NCI-H2171 treated with DMSO at 0.1 percent for 48 hours (cell line): ENCODE measurements at places on chromosomes 13 and 19.
A peak's percentile ranks its signal among the peaks of the same experiment; 100 is the strongest.

DNA sequence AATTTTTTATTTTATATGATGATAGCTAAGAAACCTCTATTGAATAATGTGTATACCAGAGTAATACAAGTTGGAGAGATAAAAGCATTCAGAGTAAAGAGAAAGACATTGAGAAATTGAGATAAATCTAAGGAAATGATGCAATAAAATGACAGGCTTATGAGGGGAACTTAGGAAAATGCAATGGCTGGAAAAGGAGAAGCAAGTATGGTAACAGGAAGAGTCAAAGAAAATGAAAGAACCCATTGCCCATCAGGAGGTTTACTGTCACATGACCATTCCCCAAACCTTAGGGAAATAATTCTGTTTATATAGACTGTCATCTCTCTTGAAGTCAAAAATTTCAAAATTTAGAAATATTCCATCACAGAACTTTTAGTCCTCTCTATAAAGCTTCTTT is 808.0 kb upstream of the PRR20A start:
- no peak for DNase-seq

DNA sequence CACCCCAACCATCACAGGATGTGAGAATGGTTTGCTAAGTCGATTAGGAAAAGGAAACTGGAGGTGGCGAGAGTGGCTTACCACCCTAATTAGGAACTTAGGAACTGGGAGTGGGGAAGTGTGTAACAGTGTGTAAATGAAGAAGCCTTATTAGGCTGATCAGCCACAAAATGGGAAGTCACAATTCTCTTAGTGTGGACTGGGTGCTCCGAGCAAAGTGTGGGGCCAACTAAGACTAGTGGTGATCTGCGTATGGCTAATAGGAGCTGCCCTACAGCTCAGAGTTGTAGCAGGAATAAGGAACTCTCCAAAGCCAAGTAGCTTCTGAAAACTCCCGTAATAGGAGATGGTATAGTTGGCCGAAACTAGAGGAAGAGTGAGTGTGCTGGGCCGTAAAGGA is 7.6 kb downstream of the SIGLEC11 start:
- DNase-seq, result no peak

GRCh38 chr19:28603453-28603852 is 609.5 kb downstream of the UQCRFS1 start:
- no peak for DNase-seq

DNA sequence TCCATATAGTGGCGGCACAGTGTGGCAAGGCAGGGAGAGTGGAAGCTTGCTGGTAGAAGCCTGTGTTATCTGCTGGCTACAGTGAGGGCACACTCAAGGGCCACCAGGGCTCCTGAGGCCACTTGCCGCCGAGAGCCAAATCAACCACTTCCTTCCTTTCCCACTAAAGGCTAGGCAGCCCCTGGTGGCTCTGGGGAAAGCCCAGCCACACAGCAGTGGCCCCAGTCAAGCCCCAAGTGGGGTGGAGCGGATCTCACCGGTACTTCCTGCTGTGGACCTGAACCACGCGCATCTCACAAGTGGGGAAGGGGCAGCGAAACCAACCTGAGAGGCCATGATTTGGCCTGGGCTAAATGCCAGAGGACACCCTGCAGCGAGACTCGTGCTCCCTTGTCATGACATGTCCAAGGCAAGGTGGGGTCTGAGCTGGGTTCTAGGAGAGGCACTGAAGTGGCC is 21.9 kb upstream of the SLC35E1 start:
- DNase-seq, result no peak

DNA sequence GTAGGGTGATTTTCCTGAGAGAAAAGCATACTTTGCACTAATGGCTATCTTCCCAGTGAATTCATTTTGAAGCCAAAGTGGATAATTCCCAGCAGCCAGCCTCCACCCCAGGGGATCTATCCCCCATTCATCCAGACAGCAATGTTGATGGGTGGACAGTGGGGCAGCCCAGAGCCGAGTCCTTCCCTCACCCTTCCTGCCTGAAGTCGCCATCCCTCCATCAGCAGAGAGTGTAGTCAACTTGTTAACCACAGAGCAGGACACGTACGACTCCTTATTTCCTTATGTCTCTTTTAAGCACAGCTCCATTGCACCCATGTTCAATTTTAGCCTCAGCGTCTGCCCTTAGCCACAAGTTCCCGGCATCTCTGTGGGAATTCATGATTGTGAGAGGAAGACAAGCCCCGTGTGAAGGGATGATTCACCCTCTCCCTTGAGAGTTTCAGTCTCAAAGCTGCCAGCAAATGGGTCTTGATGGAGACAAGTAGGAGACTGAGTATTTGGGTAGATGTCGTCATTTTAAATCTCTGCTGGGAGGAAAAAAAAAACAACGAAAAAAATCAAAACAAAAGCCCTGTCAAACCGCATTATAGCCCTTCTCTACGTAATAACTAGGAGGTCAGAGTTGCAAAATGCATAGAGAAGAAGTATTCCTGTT is 58.3 kb upstream of the MEDAG start:
- DNase-seq, result no peak

GRCh38 chr13:26810095-26810494 is 49.5 kb upstream of the GPR12 start:
- no peak for DNase-seq

DNA sequence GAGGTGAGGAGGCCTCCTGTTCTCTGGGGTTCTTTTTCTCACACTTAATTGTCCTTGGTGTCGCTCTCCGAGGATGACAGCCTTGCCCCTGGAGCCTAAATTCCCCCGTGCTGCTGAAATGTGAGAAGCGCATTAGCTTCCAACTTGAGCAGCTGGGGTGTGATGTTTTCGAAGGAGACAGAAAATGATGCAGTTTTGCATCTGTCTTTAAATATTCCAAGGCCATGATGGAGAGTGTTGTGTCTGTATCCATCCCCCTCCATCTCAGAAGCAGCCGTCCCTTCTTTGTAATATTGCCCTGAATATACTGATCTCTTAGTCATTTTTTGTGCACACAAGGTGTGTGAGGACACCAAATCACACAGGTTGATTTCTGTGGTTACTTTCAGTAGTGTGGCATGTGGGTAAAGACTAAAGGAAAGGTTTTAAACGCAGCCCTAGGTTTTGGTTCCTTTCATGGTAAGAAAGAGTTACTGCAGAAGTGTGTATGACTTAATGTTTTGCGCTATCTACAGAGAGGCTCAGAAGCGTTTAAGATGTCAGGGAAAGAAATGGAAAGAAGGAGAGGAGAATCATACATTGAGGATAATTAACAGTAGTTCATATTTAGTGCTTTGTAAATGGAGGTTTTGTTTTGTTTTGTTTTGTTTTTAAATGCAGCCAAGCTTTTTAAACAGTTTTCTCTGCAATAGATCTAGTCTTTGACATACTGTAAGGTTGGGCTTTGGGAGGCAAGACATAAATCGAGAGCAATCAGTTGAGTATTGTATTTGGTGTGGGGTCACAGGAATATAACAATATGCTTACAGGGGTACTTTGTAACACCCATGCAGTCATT is 1.6 kb downstream of the NBEA start:
- DNase-seq, result peak; percentile 57

GRCh38 chr13:85255978-85256377 is 543.2 kb downstream of the SLITRK6 start:
- DNase-seq, result no peak

GRCh38 chr13:38239874-38240273 is 109.8 kb upstream of the UFM1 start:
- no peak for DNase-seq

DNA sequence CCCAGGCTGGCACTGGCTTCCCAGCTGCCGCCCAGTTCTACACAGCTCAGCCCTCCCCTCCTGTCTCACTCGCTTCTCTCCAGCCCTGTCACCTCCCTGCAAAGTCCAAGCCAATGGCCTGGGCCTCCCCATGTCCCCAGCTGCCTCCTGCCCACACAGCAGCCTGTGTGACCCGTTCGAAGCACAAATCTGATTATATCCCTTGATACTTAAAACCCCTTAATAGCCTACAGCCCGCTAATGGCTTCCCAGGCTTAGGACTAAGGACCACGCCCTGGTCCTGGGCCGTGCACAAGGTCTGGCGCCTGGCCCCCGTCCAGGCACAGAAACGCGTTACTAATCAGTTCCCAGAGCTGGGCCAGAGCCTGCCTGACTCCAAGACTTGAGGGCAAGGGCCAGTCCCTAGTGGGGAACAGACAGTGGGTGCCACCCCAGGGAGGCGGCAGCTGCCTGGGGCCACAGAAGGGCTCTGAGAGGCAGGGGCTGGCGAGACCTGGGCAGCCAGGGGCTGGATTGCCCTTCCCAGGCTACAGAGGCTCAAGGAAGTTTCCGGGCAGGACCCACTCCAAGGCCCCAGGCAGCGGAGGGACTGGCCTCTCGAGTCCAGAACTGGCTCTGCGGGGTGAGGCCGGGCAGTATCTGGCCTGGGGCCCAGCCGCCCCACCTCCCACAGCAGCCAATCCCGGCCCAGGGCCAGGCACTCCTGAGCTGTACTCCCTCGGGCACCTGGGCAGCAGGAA is 10.4 kb downstream of the XAB2 start:
- DNase-seq, result no peak

DNA sequence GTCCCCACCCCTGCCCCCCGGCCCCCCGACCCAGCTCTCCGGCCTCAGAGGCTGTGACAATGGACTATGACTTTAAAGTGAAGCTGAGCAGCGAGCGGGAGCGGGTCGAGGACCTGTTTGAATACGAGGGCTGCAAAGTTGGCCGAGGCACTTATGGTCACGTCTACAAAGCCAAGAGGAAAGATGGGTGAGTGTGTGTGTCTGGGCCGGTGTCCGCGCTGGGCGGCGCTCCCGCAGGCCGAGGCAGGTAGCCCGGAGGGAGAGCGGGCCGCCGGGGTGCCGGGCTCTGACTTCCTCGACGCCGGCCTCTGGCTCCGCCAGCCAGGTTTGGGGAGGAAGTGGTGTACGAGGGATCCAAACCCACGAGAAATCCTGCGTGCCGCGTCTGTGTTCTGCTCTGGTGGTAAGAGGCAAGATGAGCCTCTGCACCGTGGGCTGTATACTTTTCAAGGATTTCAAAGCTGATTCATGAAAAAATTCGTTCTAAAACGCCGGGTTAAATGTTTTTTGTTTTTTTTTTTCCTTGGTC is 718 bp downstream of the CDK8 start:
- peak; percentile 6 for DNase-seq
